ENCODE measurements at places on chromosomes 2 and 18.
A peak's percentile ranks its signal among the peaks of the same experiment; 100 is the strongest.

DNA sequence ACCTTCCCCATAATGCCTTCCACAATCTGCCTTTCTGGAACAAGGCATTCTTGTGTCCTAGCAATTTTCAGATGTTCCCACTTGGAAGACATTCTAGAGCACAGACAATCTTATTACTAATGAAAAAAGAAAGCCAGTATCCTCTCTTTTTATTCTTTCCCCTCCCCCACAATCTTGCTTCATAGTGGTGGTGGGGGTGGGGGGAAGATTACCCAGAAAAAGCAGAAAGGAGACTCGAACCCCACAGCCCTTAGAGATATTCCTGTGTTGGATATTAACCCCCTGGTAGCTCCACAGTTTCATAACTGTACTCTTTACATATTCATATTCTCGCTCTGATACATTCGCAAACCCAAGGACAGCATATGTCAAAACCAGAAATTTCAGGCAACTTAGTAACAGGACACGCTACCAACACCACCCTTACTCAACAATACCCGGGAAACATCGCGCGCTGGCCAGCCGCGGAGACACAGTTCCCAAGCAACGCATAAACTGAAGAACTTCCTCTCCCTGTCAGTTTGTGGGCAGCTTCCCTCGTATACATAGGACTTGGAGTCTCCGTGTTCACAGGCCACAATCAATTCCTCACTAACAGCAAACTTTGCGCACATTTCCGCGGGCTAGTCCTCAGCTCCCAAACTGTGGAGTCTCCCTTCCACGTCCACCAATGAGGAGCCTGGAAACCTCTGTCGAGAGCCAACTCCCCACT is 793 bp downstream of the NR4A2 start:
- DNase-seq: peak; percentile 60

DNA sequence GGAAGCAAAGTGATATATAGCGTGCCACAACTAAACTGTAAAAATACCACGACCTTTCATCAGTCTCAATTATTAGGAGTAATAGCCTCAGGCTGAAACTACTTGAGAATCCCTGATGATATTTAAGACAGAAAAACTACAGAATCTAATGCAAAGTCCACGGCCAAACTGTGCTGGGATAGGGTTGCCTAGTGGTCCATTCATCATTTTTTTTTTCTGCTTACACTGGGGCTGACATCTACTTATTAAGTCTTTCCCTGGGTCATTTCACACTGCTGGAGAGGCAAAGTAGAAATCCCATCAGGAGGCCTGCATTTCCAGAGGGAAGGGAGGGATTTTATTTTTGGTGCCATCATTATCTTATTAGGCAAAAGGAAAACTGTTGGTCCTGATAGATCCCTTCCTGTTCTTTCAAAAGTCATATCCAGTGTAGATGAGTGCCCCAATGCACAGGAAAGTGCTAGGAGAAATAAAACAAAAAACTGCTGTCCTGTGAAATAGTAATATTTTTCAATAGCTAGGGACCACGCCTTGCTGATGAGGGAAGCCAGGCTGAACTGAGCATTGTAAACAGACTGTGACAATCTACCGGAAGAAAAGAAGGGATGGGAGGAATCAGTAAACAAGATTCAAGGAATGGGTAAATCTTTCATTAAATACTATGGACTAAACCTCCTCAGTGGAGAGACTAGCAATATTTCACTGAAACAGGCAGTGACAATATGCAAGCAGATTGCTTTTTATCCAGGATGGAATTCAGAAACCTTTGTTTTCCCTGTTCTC is 644.3 kb downstream of the IRS1 start:
- no peak for DNase-seq

GRCh38 chr2:140528982-140529381 is 1601.8 kb downstream of the LRP1B start:
- no peak for DNase-seq

DNA sequence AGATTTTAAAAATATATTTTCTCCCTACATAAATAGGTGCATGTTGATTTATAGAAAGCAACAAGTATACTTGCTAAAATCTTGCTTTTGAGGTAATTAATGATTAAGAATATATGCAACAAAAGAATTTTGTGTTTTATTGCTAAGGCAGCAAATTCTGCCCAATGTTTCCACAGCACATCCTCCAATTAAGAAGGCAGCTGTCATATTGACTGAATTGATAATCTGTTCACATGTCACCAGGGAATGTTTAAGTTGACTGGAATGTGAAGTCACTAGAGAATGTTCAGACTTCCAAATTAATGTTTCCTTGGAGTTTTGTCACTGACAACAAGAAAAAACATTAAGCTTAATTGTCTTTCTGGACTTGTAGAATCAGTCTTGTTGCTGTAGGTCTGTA is 1602.7 kb upstream of the SLC39A10 start:
- DNase-seq: no peak

- DNase-seq: no peak
Measured at GRCh38 chr2:181371782-181372645, 85.2 kb upstream of the ITGA4 start.

DNA sequence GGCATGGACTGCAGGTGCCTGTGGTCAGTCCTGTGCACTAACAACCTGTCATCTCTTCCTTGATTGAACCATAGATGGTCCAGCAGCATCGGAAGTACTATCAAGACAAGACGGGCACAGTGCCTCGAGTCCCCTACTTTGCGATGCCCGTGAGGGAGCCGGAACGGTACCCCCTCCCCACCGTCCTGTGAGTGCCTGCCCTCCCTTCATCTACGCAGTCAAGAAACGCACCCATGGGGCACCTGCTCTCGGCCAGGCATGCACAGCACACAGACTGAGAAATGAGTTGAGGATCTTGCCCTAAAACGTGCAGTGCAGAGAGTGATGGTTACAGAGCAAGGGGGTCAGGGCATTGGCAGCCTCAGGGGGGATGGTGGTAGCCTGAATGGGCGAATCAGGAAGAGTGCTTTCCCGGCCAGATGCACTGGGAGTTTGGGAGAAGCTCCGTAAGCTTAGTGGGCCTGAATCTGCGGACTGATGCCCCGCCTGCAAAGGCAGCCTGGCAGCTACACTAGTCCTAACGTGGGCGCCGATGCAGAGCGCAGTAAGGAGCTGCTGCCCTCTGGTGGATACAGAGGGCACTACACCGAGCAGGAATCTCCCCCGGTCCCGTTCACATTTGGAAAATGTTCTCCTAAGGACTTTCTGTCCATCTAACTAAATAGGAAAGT is 63.6 kb downstream of the CIB4 start:
- DNase-seq: peak; percentile 51

DNA sequence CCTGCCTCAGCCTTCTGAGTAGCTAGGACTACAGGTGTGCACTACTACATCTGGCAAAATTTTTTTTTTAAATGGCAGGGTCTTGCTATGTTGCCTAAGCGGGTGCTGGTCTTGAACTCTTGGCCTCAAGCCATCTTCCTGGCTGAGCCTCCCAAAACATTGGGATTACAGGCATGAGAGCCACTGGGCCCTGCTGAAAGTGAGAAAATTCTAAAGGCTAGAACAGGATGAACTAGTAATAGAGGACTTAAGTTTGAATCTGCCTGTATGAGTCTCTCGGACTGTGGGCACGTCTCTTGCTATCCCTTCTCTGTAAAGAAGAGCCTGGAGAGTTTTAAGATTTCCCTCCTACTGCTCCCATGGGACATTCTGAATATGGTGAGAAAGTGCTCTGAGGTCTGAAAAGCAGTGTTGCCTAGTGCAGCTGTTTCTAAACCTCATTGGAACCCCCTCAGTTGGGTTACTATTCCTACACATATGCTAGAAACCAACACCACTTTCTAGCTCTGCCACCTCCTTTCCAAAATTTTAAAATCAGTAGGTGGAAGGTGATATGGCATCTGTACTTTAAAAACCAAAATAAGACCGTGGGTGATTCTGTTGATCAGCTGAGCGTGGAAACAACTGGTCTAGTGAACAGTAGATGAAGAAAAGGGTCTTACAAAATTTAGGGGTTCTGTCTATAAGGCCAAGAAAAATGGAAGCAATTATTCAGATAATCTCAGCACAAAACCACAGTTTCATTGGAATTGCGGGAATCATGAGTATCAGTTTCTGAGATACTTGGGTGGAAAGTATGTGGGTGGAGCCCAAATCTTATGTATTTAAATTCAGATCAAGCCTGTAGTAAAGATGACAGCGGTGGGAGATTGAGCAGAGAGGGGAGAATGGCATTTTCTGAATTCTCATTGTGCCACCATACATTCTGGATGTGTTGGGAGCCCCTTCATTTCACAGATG is 259.8 kb upstream of the CXCR4 start:
- DNase-seq: no peak

- no peak for DNase-seq
Measured at GRCh38 chr2:119069781-119070180, 88.8 kb downstream of the C1QL2 start.

- no peak for DNase-seq
Measured at GRCh38 chr2:157324331-157324843, 1.2 kb downstream of the ERMN start.

DNA sequence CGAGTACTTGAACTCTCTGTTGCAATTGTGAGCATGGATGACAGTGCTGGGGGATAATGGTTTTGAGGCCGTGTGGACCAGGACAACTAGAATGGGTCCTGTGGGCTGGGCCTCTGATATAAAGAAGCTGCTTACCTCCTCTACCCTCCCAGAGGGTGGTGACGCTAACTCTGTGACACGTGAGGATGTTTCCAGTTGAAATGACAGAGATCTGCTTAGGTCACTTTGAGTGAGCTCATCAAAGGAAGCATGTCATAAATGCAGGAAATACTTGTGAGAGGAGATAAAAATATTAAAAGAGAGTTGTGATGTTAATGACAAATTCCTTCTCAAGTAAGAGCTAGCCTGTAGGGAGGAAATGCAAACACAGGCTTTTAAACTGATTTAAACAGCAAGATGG is 16.4 kb downstream of the RMC1 start:
- no peak for DNase-seq

GRCh38 chr18:79985172-79985571 is 3.2 kb downstream of the TXNL4A start:
- DNase-seq: no peak

GRCh38 chr2:51093016-51093415 is 61.1 kb upstream of the NRXN1 start:
- DNase-seq: no peak

GRCh38 chr2:236051351-236051750 is 116.8 kb downstream of the GBX2 start:
- DNase-seq: no peak

GRCh38 chr2:110675679-110676078 is 2.2 kb downstream of the BUB1 start:
- DNase-seq: peak; percentile 23

DNA sequence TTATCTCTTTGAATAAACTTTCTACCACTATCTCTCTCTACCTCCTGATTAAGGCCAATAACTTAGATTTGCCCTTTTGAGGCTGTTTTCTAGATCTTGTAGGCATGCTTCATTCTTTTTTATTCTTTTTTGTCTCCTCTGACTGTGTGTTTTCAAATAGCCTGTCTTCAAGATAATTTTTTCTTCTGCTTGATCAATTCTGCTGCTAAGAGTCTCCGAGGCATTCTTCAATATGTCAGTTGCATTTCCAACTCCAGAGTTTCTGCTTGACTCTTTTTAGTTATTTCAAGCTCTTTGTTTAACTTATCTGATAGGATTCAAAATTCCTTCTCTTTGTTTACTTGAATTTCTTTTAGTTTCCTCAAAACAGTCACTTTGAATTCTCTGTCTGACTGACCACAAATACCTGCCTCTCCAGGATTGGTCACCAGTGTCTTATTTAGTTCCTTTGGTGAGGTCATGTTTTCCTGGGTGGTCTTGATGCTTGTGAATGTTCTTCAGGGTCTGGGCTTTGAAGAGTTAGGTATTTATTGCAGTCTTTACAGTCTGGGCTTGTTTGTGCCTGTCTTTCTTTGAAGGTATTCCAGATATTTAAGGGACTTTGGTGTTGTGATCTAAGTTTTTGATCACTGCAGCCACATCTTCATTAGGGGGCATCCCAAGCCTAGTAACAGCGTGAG is 197.3 kb upstream of the STK17B start:
- no peak for DNase-seq

DNA sequence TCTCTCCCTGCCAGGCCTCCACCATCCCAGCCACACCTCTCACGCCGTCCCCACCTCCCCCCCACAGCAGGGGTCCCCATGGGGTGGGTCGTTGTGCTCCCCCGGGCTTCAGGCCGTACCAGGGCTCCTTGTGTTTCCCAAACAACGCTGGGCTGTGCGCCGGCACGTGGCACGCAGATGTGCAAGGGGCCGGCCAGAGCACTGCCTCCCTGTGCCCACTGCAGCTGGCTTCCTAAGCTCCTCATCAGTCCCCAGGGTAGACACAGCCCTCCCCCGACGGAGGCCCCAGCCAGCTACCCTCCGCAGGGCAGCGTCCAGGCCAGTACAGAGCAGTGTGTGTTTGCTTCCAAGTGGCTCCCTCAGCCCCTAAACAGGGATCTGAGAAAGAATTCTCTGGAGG is 34.0 kb downstream of the BIN1 start:
- no peak for DNase-seq

DNA sequence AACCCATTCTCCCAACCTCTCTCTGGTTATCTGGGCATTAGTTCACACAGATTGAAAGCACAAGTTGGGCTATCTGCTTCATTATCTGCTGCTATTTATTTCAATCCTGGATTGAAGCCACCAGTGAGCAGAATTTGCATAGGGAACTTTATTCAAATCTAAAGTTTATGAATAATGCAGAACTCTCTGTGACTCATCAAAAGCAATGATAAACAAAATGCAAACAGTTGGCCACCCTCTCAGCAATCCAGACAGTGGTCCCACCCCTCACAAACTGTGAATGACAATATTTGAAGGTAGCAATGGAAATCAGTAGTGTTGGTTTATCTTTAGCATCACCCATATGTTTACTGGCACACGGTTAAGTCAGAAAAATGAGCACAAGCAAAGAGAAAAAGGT is 106.8 kb upstream of the TMEM178A start:
- no peak for DNase-seq

GRCh38 chr2:240997856-240998705 is at the start of gene SNED1:
Gene SNED1 (plus strand): TSS chr2:240998618. CDS start chr2:240998838, 220 bp downstream.
- peak; percentile 53 for DNase-seq

- peak; percentile 47 for DNase-seq
Measured at GRCh38 chr2:229910832-229911412, 10.9 kb downstream of the TRIP12 start.

DNA sequence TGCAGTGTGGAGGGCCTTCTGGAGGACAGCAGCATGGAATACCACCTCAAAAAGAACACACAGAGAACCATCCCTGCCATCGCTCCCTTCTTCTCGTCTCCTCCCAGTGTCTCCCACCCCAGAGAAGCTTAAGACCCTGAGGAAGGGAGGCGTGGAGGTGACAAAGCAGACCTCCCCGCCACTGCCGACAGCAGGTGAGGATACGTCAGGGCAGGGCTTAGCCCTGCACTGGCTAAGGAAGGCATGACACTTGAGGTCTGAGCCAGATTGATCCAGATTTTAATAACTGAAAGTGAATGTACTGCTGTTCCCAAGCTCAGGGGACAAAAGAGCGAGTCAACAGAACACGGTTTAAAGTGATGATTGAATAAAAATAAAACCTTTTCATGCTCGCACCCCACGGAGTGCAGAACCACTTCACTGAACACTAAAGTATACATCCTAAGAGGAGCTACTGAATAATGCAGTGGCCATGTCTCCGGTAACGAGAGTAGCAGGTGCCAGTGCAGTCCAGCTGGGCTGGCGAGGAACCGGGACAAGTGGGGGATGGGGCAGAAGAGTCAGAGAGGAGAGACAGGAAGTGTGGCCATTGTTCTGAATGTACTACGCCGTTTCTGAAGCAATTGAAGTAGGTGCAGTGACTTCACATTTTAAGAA is 391.0 kb downstream of the CDH2 start:
- no peak for DNase-seq
